Nephron progenitor cell (in vitro differentiated cells): ENCODE measurements at places on chromosomes 4 and X.

DNA sequence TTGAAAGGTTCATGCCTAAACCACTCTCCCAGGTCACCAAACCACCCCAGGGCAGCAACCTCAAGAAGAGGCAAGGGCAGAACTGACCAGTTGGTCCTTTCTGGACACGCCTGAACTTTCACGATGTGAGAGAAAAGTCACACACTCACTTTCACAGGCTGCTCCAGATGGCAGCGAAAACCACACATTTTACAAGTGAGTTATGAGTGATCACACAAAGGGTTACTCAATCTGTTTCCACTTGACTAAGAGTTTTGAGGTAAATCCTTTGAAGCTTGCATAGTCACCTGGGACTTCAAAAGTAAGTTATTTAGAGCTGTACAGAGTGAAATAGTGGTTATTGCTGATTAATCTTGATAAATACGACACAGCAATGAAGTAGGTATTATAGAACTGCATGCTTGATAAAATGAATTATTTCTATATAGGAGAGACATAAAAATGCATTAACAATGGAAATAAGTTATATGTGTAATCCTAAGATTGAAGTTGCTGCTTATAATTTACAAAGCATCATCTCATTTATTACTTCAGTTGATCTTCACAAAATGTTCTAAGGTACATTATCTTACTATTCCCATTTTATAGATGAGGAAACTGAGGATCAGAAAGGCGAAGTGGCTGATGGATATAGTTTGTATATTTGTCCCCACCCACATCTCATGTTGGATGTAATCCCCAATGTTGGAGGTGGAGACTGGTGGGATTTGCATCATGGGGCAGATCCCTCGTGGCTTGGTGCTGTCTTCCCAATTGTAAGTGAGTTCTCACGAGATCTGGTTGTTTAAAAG is 103.0 kb upstream of the KLF3 start:
- no peak for DNase-seq

DNA sequence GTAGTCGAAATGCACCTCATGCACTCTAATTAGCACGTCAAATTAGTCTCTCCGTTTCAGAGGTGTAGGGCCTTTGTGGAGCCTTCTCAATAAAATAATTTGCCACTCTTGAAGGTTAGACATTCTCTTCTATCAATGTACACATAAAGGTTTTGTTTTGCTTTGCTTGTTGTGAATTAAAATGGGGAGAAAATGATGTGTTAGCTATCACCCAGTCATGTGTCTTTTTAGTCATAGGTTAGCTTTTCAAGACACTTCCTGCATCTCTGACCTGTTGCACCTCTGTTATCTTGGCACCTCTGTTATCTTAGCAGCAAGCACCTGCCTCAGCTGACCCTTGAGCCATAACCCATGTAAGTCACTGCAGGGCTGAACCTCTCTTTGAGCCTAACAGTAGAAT is 936 bp downstream of the TMEM144 start:
- no peak for DNase-seq

- no peak for DNase-seq
Observed at GRCh38 chrX:46279925-46280313, 265.3 kb downstream of the ZNF674 start.

DNA sequence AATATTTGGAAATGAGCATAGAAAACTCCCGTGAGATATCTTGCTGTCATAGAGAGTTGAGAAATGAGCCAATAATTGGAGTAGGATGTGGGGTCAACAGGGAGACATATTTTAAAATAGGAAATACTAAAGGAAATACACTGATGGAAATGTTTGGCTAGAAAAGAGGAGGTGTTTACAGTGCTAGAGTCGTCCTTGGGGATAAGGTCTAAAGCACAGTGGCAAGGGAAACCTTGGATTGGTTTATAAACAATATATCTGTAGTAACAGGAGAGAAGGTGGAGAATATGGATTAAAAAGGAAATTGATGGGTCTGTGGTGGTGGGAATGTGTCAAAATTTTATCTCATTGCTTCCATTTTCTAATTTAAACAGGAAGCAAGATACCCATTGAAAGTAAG is 82.1 kb downstream of the PPEF2 start:
- DNase-seq = no peak

GRCh38 chrX:29082558-29082957 is 495.3 kb downstream of the IL1RAPL1 start:
- DNase-seq = no peak

DNA sequence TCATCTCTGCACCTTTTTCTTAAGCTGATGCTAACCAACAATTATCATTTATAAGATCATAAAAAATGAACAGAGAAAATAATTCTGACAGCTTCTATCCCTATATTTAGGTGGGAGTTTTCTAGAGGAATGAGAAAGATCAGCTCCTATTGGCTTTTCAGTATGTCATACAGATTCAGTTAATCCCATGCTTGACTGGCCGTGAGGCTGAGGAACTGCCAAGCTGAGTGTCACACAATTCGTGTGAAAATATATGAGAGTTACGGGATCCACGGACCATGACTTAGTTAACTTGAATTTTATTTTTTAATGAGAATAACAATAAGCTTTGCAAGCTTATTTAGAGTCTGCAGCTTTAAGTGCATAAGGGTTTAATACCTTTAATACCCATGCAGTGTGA is 37.5 kb downstream of the PHEX start:
- no peak for DNase-seq

GRCh38 chr4:40423735-40424134 is 88.6 kb downstream of the CHRNA9 start:
- DNase-seq = no peak

DNA sequence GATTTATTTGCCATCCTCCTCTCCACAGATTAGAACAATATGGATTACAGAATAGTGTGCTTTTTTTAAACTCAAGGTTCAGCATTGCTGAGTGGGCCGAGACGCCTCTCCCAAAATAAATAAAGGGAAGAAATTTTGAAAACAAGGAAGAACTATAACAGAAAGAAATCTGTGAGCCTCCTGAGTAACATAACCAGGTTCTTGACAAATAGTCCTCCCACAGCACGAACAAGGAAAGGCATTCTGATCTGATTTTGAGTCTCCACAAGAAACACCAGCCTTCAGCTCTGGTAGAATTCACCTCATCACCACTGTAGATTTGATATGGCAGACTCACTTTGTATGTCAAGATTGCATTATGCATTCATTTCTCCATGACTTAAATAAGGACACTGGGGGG is 173.6 kb downstream of the HHIP start:
- no peak for DNase-seq

DNA sequence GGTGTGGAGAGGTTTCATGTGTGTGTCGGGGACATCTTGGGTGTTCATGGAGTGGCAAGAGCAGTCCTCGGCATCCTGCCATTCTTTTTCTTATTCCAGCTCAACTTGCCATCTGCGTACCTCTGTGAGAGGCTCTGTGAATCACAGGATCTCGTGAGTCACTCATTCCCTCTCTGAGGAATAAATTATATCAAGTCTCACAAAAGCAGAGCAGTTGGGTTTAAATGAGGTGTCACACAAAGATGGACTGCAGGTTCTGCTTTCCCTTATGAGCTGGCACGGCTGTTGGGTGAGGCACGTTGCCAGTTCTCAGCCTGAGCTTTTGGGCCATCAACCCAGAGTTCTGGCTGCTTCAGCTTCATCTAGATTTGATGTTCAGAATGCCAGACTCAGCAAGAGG is 6.8 kb upstream of the OCIAD2 start:
- DNase-seq = no peak

GRCh38 chrX:139930916-139931645 is 1.8 kb downstream of the ATP11C start:
- peak; percentile 32 for DNase-seq

GRCh38 chr4:142960867-142961644 is 115.0 kb upstream of the INPP4B start:
- no peak for DNase-seq

GRCh38 chr4:40180356-40180755 is 16.5 kb upstream of the RHOH start:
- DNase-seq = no peak

DNA sequence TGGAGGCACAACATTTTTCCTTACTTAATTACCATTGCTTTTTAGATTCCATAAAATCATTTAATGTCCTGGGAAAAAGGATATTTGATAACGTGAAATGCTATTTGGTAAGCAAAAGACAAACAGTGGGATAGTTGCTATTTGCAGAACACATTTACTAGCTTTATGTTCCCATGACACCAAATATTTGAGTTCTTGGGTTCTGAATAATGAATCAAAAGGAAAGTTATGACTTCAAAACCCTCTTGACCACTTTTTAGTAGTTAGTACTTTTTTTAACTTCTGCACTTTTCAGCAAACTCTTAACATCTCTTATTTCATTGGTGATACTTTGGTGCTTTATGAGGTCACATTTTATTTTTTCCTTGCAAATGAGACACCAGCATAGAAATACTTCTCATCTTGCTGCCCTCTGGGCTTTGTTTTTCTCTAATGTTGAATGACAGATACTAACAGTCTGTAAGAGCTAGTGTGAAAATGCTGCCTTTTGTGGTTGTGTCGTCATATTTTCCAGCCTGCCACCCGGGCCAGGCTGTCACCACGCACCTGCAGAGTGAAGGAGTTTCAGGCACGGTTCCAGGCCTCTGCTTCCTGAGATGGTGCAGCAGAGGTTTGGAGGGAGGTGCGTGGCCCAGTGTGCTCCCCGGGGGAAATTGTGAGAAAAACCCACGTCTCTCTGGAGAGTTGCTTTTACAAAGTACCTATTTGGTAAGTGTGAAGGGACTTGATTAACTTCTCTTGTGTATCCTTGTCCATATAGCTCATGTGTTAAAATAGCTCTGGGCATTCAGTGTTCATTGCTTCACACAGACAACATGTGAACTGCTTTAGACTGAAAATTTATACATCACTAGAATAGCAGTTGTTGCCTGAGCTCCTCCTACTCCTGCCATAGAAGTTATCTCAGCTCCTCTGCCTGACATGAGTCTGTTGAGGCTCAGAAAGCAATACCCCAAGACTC is 34.7 kb downstream of the MSL3 start:
- DNase-seq = no peak

GRCh38 chr4:176788248-176788647 is 4.5 kb downstream of the VEGFC start:
- no peak for DNase-seq

GRCh38 chrX:39969819-39970504 is 127.8 kb downstream of the BCOR start:
- DNase-seq = no peak

DNA sequence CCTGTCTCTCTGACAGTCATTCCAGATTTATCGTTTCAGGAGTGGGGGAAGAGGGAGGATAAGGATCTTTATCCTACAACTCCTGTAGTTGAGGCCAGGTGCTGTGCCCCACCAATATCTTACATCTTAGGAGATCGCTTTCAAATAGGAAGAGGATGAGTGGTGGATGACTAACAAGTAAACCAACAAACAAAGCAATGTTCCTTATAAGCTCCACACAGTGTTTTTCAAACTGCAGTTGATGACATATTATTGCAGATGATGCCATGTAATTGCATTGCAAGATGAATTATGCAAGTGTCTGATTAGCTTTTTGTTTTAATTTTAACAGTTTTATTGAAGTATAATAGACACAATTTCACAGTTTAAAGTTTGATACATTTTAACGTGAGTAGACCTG is 35.8 kb upstream of the TMEM164 start:
- no peak for DNase-seq

GRCh38 chr4:89226665-89227574 is 80.7 kb downstream of the GPRIN3 start:
- DNase-seq = peak; percentile 72

DNA sequence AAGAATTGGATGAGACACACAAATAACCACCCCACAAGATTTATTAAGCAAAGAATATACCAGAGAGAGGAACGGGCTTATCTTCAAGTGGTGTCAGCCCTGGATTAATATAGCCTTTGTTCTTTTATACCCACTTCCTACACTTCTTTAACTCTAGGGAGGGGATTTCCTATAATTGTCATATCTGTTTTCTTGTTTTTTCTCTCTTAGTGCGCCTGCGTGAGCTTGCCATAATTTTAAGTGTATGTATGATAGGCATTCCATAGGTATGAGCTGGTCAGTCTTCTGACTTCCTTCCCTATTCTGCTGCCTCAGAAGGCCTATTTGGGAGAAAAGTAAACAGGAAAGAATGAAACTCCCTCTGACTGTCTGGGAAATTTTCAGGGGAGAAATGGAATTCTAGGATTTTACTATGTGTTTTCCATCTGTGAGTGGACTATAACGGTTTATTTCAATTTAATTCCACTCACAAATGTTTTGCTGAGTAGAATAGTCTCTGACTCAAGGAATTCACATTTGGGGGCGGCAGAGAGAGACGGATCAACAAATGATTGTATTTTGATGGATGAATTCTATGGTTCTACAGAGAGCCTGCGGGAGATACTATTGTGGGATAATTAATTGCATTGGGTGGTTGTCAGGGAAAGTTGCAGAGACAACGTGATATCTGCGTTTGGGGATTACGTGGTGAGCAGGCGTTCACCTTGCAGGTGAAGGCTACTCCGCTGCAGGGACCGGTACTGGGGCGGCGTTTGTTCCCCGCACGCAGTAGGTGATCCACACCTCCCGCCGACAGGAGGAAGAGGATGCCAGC is 626 bp upstream of the CEP135 start:
- no peak for DNase-seq

- DNase-seq = no peak
Observed at GRCh38 chr4:148299337-148299736, 142.9 kb downstream of the NR3C2 start.

GRCh38 chrX:154495472-154495922 is 5.1 kb upstream of the SLC10A3 start:
- no peak for DNase-seq

- no peak for DNase-seq
Observed at GRCh38 chr4:85555206-85555605, 80.3 kb downstream of the ARHGAP24 start.

DNA sequence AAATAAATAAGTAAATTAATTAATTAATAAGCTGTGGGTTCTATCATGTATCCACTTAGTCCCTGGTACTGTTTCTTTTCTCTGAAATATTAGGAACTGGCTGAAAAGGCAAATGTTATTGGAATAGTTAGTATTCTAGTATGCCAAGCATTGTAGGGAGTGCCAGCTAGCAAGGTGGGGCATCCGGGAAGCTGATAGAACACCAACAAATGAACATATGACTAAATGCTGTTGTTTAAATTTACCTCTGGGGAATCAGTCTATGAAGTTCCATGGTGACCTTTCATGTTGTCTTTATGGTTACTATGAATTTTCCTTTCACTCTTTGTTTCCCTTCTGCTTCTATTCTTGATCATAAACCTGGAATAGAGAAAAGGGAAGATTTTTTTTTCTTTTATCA is 32.7 kb downstream of the NUDT6 start:
- no peak for DNase-seq

- DNase-seq = no peak
Observed at GRCh38 chr4:17203797-17204196, 305.4 kb upstream of the LDB2 start.

GRCh38 chr4:122814426-122814825 is 12.2 kb upstream of the FGF2 start:
- no peak for DNase-seq

- peak; percentile 52 for DNase-seq
Observed at GRCh38 chr4:80197601-80198440, 518 bp downstream of the PRDM8 start.

- no peak for DNase-seq
Observed at GRCh38 chrX:55710701-55711100, 6.8 kb upstream of the RRAGB start.

GRCh38 chr4:107988763-107989035 is 990 bp upstream of the HADH start:
- DNase-seq = no peak
